Right lung (tissue), 10 donors: ENCODE measurements at places on chromosomes 2 and 18.

DNA sequence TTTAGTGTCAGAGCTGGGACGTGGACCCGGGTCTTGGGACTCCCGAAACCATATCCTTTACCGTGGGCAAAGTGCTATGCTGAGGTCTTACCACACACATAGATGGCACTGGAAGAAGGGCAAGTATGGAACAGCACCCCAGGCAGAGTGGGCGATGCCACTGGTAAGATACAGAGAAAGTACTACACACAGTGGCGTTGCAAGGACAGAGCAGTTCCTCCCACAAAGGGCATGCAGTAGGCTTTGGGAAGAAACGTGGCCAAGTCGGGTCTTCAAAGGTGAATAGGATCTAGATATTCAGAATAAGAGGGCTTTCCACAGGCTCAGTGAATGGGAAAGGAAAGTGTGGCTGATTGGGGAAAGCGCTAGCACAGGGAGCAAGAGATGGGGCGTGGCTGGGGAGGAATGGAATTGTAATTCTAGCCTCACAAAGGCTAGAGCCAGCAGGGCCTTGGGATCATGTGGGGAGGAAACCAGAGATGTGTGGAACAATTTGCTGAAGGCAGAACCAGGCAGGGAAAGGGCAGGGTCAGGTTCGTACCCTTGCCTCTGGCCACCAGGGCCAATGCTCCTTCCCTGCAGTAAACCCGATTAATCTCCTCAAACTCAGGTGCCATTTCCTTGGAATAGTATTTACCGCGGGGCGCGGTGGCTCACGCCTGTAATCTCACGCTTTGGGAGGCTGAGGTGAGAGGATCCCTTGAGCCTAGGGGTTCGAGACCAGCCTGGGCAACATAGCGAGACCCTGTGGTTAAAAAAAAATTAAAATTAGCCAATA lies 36.0 kb downstream of the PCBP1 start:
- DNase-seq, result peak; percentile 64

DNA sequence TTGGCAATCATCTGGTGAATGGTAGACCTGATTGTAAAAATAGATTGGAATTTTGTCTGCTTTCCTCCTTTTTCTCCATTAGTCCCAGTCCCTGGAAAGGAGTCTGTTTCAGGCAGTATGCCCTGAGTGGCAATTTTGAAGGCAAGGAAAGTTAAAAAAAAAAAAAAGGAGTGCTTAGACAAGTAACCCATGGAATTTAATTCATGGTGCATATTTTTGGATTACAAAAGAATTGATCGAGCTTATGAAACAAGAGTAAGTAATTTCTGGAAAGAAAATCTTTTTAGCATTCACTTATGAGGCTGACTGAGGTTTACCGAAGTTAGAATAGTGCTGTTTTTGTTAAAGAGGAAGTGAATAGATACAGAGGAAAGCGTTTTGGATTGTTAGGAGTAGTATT lies 29.4 kb upstream of the TMEM178A start:
- no peak for DNase-seq

GRCh38 chr18:52334307-52334706 lies 5.7 kb upstream of the DCC start:
- no peak for DNase-seq

- peak; percentile 19 for DNase-seq
Observed at GRCh38 chr2:33598561-33599174, 431 bp downstream of the FAM98A start.

DNA sequence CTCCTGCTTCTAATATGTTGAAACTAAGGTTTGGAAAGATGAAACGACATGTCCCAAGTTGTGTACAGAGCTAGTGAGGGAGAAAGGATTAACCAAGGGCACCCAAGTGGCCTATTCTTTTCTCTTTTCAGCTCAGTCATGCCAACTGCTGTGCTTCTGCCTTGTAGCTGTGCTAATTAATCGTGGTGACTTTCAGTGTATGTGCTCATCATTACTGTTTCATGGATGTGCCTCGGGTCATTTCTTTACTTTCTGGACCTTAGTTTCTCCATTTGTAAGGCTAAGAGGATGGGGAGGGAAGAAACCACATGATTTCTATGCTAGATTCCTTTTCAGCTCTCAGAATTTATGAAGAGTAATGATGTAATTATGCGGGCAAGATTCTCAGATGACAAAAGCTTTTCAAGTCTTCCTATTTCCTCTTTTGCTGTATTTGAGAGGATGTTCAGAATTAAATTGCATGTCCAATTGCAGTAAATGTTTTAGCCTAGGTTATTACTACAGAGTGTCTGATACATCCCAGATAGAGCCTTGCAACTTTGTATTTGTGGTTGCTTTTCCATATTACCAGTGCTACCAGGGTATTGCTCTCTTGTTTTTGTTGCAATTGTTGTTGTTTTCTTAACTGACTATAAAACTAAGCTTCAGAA lies 621.2 kb downstream of the CNTNAP5 start:
- DNase-seq, result no peak

- DNase-seq, result no peak
Observed at GRCh38 chr18:48159816-48160215, 229.4 kb upstream of the SMAD2 start.

- DNase-seq, result no peak
Observed at GRCh38 chr18:7062811-7063210, 54.8 kb downstream of the LAMA1 start.

- no peak for DNase-seq
Observed at GRCh38 chr18:9243029-9243428, 91.5 kb upstream of the TWSG1 start.

- no peak for DNase-seq
Observed at GRCh38 chr2:167749016-167749415, 498.4 kb downstream of the STK39 start.

DNA sequence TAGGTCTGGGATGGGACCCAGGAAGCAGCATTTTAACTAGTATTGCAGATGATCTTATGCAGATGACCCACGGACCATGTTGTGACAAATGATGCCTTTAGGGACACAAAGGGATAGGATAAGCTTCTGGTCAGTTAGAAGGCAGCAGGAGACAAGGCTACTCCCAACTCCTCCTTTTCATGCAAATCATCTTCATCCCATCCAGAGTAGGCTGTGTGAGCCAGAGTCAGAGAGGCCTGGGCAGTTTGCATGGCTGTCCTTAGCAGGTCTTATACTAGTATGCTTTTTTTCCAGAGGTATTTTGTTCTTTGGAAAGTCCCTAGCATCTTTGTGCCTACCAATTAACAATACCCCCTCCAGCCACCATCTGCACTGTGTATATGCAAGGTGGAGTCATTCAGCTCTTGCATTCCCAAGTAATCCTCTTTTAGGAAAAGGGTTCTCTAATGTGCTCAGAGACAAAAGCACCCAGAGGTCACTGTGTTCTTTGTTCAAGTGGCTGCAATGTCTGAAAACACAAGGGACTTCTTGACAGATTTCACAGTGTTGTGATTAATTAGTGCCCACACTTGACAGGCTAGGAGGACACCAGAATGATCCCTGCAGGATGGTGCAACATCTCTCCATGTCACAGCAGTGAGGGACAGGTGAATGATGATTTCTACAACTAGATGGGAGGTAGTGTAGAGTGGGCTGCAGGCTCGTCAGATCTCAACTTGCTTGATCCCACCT lies 225.8 kb downstream of the NCKAP5 start:
- DNase-seq, result no peak

GRCh38 chr18:65073060-65073550 lies 677.7 kb upstream of the CDH7 start:
- no peak for DNase-seq

GRCh38 chr2:136468799-136469369 lies 296.5 kb upstream of the THSD7B start:
- DNase-seq, result no peak

DNA sequence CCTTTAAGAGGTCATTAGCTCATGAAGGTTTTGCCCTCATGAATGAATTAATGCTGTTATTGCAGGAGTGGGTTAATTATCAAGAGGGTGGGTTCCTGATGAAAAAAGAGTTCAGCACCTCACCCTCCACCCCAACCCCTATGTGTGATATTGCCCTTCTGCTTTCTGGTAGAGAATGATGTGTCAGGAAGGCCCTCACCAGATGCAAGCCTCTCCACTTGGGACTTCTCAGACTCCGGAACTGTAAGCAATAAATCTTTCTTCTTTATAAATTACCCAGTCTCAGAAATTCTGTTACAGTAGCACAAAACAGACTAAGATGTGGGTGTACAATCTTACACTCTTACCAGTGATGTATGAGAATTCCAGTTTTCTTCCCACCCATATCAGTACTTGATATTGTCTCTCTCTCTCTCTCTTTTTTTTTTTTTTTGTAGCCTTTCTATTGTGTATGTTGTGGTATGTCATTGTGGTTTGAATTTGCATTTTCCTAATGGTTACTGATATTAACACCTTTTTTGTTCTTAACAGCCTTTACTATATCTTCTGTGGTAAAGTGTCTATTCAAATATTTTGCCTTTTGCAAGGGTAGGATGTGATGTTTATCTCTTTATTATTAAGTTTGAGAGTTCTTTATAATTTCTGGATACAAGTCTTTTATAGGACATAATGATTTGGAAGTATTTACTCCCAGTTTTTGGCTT lies 10.4 kb upstream of the MAP2 start:
- DNase-seq, result no peak

- DNase-seq, result no peak
Observed at GRCh38 chr18:8951491-8951890, 151.0 kb upstream of the NDUFV2 start.

DNA sequence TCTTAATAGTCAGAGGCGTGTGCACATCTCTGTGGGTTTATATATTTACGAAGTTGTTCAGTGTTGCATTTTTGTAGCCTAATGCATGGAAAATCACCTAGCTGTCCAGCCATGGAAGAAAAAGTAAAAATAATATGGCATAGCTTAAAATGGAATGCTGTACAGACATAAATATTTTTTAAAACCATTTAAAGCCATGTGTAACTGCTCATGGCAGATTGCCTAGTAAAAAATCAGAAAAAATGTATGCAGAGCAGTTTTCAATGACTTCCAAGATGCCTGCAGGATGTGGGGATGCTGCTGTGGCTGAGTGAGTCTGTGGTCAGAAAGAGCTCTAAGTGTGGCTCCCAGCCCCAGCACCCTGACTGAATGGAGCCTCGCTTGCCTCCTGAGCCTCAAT lies 64.8 kb upstream of the ALKAL2 start:
- no peak for DNase-seq

- DNase-seq, result no peak
Observed at GRCh38 chr2:207385903-207386302, 143.9 kb upstream of the CREB1 start.

GRCh38 chr2:44943031-44943692 lies 1.7 kb downstream of the SIX3 start:
- DNase-seq, result no peak

- no peak for DNase-seq
Observed at GRCh38 chr2:200469708-200470211, 40.1 kb downstream of the KCTD18 start.

GRCh38 chr2:239703834-239704233 lies 303.0 kb upstream of the HDAC4 start:
- DNase-seq, result no peak

DNA sequence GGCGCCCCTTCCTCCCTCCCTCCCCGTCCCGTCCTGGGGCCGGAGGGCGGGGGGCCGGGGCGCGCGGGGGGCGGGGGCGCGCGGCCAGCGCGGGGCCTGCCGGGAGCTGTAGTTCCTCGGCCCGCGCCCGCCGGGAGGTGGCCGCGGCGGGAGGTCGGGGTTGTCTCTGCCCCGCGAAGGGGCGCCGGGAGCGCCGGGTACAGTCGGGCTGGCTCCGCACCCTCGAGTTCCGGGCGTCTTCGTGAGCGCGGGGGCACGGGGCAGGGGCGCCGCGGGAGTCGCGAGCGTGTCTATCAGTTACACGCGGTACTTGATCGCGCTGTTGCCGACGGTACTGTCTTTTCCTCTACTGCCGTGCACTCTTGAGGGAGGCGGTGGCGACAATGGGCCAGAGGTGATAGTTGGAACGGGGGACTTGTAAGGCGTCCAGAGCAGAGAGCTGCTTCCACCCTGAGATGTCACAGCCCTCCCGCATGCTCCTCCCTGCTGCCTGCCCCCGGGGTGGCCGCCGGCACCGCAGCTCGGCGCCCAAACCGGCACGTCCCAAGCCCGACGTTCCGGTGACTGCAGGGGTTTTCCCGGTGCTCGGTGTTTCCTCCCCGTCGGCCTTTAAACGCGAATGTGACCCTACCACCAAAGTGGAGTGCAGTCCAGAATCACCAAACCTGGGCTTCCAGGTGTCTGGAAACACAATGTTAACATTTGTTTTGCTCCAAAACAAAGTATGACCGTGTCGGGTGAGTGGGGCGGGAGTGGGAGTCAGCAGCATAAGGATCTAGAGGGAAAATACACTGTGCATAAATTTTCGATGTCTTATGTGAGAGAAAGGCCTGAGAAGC lies at the start of gene PRKD3:
PRKD3 (minus strand) TSS at position 48 of the 839 bp plus-strand sequence. CDS start 8,309 bp downstream, outside the sequence.
- DNase-seq, result peak; percentile 53

DNA sequence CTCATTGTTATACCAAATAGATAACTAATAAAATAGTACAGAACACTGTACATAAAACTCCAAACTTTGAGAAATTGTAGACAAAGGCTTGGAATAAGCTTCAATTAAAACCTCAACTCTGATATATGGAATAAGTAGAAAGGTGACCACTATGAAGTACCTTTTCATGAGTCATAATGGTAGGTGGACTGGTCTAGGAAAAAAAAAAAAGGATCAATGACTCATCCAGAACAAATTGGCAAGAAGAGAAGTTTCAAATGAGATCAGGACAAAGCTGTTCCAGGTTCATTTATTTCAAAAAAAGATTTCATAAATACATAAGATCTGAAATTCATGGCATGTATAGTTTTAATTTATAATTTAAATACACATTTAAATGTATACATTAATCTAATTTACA lies 769.7 kb downstream of the SUCLG1 start:
- DNase-seq, result no peak

DNA sequence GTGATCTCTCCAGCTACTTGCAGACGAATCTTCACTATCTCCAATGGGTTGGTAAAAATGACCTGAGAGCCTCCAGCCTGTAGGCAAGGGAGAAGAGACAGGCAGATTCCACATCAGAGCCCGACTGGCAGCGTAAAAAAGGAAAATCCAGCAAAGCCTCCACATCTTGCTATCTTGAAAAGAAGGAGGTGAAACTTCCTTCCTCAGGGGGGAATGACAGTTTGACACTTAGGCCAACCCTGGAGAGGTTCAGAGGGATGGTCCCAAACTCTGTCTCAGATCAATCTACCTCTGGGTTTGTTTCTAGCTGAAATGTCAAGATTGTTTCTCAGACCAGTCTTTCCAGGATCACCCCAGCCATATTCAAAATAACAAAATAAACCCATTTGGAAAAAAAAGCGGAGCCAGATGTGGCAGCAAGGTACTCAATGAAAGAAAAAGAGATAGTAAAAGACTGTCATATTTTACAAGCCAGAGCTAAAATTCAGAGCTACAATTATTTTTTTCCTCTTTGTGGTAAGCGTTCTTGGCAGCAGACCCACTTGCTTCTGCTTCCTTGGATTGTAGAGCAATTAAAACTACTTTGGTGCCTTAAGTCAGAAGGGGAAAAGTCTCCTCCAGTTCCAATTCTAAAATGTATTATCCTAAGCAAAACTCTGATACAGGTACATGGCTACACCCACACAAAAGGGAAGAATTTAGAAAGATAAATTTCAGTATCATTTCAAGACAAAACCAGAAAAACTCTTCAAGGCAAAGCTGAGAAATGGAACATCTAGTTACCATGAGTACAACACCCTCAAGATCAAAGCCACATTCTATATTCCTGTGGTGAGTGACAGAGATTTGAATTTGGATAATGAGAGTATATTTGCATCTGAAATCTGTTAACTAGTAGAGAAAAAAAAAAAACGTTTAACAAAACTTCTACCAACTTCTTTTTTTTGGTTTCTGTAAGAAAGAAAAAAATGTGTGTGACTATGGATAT lies 100.1 kb downstream of the SLC25A12 start:
- no peak for DNase-seq
